ENCODE measurements at places on chromosomes 11 and 22.

DNA sequence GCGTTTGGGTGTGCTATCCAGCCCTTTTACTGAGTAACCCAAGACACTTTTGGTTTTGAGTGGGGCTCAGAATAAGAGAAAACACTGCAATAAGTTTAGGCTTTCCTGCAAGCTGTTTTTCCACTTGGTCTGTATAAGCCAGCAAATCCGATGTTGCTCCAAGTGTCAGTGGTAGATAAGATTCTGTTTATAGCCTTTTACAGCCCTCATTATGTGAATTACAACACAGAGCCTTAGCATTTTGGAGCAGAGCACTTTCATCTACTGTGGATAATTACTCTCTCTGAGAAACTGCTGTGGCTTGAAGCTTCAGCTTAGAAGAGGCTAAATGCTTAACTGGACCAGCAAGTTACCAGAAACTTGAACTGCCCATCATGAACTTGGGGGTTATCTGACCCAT lies 601.1 kb downstream of the JRKL start:
- no peak for DNase-seq

- DNase-seq: no peak
Measured at GRCh38 chr11:15697437-15698236, 582.9 kb downstream of the INSC start.

- DNase-seq: no peak
Measured at GRCh38 chr11:72798361-72798760, 4.5 kb upstream of the STARD10 start.

DNA sequence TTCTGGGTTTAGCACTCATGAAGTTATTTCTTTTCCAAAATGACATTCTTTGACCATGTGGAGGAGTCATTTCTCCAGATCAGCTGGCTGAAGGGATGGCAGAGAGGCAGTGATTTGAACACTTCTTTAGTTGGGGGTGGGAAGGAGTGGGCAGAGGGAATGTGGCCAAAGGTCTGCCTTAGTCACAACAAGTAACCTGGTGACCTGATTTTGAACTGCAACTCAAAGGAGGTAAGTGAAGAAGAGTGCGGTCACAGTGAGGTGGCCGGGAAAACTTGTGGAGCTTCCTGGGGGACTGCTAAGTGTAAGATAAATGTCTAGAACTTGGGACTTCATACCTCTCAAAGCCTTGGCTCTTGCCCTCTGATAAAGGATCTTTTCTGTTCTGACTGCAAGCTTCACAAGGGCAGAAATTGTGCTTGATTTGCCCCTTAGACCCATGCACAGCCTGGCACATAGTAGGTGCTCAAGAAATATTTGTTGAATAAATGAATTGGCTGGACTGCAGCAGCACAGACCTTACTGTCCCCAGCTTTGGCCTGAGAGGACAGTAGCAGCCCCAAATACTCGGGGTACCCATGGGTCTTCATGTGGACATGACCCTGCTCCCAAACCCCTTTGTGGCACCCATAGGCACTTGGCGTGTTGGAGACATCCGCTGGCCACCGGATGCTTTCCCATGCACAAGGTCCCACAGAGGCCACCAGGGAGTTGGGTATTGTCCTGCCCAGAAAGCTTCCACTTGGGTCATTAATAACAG lies 99.0 kb upstream of the ALX4 start:
- DNase-seq: no peak

DNA sequence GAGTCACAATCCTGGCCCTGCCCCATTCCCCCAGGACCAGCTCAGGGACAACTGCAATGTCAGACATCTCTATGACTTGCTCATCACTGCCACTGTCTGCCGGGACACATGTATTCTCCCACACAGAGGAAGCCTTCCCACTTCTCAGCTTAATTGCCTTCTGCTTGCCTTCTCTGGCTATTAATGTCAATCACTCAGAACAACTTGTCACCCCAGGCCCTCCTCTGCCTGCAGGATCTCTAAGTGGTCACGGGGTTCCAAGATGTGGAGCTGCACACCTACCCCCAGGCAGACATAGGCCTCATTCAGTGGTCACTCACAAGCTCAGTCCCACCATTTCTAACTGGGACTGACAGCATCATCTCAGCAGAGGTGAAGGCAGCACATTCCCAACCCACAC lies 15.1 kb downstream of the PLEKHA7 start:
- DNase-seq: no peak

- no peak for DNase-seq
Measured at GRCh38 chr11:19332476-19332875, 91.7 kb upstream of the E2F8 start.

DNA sequence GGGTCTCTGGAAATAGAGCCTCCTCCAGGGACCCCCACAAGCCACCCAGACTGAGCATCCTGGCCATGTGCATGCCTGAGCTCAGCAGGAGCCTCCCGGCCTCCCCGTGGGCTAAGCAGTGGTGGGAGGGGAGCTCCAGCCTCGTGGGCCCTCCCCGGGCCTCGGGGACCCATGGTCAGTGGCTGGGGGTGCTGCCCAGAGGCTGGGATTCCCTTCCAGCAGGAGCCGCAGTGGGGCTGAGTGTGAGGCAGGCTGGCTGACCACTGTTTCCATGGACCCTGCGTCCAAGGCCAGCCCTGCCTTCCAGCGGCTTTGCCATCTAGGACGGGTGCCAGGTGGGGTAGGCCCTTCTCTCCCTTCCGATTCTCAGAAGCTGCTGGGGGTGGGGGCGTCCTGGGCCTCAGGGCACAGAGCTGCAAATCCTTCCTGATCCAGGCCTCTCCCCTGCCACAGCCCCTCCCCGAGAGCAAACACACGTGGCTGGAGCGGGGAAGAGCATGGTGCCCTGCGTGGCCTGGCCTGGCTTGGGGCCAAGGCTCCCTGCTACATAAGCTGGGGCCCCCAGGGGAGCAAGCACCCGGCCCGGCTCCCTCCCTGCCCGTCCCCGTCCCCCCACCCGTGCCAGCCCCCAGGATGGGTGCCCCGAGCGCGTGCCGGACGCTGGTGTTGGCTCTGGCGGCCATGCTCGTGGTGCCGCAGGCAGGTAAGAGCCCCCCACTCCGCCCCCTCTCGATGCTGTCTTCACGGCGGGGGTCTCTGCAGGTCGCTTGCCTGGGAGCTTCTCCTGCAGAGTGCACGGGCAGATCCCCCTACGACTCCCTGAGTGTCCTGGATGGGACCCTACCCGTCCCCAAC lies at the start of gene MUC5B:
TSS of gene MUC5B (plus strand) at position 576 of the 855 bp plus-strand sequence. CDS start at position 634, 58 bp downstream.
- DNase-seq: no peak

- DNase-seq: no peak
Measured at GRCh38 chr22:44127356-44127755, 53.4 kb upstream of the PARVG start.

DNA sequence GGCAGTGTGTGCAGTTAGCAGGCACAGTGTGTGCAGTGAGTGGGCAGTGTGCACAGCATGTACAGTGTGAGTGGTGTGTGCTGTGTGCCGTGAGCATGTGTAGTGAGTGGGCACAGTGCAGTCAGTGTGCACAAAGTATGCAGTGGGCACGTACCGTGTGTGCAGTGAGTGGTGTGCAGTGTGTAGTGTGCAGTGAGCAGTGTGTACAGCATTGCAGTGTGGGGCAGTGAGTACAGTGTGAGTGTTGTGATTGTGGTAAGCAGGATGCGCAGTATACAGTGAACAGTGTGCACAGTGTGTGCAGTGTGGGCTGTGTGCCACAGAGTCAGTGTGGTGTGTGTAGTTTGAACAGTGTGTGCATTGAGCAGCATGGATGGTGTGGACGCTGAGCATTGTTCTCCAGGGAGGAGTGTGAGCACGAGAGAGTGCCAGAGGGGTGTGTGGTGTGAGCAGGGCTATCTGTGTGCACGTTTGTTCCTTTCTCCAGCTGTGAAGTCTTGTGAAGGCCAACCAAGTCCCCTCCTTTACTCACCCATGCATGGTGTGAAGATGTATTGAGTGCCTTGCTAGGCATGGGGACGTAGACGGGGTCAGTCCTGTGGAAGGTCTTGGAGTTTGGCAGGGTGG lies 3.0 kb downstream of the SHANK3 start:
- no peak for DNase-seq

DNA sequence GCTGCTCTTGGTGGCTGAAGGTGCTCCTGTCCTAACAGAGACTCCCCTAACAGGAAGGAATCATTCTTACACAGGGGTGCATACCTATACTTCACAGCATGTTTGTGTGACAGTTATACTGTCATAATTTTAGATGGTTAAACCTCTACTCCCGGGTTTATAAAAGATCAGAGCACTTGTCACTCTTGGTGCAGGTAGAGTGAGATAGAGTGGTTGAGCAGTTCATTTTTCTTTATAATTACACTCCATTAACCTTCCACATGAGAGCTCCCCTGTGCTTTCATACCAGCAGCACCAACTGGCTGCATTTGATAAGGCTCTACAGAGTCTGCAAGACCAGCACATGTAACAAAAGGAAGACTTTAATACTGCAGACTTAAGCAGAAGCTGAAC lies 72.9 kb downstream of the LARGE2 start:
- no peak for DNase-seq

- DNase-seq: no peak
Measured at GRCh38 chr11:57240757-57241156, 3.7 kb upstream of the APLNR start.

Measured in fibroblast of skin of scalp (primary cell).